ENCODE measurements at places on chromosomes 1 and 21. TPM values are rescaled to one million over a fixed set of nuclear protein-coding genes. Genes with fewer than 3 reads are reported as not detected.

DNA sequence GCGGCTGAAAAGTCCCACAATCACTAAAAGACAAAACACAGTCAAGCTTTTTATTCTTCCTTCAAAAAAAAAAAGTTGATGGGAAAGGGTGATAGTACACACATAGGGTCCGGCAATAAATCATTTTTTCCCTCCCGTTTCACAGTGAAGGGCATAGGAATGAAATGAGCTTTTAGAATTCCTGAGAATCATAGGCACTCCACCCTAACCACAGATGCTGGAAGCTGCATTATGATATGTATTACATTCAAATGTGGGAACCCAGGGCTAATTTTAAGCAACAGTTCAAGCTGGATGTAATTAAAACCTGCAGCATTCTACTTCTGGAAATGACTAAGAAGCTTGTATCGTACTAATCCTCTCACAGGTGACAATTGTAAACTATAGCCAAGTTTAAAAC lies 75.7 kb upstream of the KCNJ15 start:
- no peak for DNase-seq

TMEM81 gene
- polyA plus RNA-seq = 3.7 TPM

- no peak for DNase-seq
These were observed 5.8 kb upstream of the CD1C start for GRCh38 chr1:158283965-158284364.

GRCh38 chr1:46413596-46413985 lies 19.5 kb downstream of the FAAH start:
- DNase-seq = no peak

PTPN7 gene
- 1.0 TPM for polyA plus RNA-seq

DNA sequence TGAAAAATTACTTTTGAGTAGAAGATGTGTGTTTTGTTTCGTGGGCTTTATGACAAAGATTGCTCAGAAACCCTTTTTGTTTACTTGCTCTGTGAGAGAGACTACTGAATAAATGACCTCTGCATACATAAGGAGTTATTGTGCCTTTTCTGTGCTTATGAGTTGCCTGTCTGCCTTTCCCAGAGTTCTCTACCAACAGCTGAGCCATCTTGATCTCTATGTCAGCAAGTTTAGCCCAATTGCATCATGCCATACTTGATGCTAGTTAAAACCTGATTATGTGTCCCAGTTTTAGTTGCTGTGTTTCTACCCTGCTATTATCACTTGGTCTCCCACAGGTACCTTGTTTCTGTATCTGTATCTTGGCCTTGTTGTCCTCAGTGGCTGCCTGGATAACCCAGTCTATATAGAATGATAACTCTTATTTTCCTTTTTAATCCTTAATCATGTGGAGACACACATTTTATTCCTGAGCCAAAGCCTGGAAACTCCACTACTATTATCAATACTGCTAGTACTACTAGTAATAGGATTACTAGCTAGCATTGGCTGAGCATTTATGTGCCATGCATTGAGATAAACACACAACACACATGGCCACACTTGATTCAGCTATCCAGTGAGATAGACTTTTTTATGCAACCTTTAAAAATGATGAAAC lies 28.7 kb upstream of the GNG12 start:
- no peak for DNase-seq

CFAP141 gene
- not detected for polyA plus RNA-seq

- no peak for DNase-seq
These were observed 39.9 kb downstream of the SPSB1 start for GRCh38 chr1:9332513-9333143.

CGN gene
- polyA plus RNA-seq = 50.9 TPM

CD55 gene
- 37.2 TPM for polyA plus RNA-seq
